AML-193 (cell line): ENCODE measurements at places on chromosomes 5 and 9.

DNA sequence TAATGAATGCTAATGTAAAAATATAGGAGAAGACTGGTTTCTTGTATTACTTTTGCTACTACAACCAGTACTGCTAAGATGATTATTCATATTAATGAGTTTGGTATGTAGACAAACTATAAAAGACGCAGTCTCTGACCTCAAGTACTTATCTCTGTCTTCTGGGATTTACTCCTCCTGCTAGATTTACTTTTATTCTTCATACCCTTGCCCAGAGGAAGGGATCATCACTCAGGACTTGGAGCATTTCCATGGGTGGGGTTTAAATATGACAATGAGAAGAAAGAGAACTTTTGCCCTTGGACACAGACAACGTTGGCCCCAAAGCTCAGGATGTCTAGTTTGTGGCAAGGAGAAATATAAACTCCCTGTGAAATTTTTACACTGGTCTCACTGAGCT, 126.1 kb downstream of the BNC2 start:
- no peak for DNase-seq

DNA sequence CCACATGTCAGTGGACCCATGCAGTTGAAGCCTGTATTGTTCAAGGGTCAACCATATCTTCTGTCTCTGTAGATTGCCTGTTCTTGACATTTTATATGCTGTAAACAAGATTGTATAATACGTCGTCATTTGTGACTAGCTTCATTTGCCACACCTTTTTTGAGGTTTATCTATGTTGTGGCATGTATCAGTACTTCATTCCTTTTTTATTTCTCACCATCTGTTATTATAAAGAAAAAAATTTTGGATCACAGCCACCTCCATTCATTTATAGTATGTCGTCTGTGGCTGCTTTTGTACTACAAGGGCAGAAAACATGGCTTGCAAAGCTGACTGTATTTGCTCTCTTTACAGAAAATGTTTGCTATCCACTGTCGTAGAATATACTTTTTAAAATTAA, 72.4 kb downstream of the TEK start:
- no peak for DNase-seq

- no peak for DNase-seq
Observed at GRCh38 chr5:90503596-90503995, 25.8 kb downstream of the LYSMD3 start.

DNA sequence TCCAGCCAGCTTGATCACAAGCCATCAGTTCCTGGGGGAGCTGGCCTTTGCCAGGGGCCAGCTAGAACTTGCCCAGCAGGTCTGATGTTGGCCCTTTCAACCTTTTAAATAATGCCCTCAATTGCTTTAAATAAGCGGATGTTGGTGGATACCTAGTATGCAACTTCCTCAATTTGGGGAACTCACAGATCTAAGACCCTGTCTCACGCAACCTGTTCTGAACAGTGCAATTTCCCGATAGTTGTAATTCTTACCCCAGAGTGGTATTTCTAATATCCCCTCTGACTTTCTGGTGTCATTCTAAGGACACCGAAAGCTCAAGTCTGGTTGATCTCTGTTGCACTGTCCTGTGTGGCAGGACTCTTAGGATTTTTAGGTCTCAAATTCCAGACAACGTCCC, 23.1 kb downstream of the GALNT12 start:
- no peak for DNase-seq

DNA sequence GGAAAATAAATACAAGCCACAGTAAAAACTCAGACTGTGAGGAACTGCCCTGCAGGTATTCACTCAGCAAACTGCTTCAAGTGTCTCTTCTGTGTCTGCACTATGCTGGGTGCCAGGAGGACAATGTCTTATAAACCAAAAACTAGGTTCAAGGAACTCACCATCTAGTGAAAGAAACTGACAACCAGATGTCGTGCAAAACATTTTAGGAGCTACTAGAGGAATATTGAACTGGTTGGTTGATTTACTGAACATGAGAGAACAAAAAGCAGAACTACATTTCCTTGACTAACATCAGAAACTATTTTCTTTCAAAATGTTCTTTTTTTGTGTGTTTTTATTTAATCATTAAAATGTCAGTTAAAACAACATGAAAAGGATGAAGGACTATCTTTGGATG, 35.2 kb downstream of the ZNF366 start:
- no peak for DNase-seq

DNA sequence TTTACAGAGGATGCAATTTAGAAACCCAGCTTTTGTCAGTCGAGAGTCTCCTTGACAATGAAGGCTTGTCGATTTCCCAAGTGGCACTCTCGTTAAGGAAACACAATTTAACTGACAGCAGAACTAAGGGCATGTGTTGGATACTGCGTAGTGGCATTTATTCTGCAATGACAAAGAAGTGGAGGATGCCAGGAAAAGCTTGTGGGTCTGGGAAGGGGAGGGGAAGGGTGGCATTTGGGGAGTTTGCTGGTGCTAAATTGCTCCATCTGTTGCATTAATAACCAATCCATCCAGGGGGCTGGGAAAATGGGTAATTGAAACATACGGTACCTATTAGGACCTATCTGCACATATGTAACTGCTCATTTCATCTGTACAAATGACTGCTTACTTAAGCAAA, 190.6 kb downstream of the NSG2 start:
- no peak for DNase-seq

DNA sequence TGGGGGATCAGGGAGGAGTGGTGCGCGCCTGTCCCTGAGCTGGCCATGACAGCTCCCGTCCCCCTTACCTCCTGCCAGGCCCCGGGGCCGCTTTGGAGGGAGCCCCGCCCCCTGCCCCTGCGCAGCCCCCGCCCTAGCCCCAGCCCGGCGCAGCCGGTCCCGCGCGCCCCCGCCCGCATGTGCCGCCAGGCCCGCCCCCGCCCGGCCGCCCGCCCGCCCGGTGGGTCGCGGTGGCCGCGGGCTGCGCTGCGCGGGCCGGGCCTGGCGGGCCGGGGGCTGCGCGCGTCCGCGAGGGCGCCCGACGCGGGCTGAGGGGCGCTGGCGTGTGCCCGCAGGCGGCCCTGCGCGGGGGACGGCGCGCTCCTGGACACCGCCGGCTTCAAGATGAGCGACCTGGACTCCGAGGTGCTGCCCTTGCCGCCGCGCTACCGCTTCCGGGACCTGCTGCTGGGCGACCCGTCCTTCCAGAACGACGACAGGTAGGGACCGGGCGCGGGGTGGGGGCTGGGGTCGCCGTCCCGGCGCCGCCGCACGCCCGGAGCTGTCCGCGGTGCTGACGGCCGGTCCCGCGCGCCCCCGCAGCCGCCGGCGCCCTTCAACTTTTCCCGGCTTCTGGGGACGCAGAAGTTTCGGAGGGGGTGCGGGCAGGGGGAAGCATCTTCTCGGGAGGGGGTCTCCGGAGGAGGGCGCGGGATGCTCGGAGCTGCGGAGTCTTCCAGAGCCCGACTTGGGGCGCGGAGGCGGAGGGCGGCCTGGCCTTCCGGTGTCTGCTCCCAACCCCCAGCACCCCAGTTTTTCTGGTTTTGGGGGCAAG, 12.5 kb downstream of the KCNT1 start:
- DNase-seq = no peak

GRCh38 chr5:37792975-37793631, 46.7 kb downstream of the GDNF start:
- DNase-seq = no peak

- peak; percentile 69 for DNase-seq
Observed at GRCh38 chr9:88173378-88173999, 35.2 kb upstream of the SPATA31C2 start.

DNA sequence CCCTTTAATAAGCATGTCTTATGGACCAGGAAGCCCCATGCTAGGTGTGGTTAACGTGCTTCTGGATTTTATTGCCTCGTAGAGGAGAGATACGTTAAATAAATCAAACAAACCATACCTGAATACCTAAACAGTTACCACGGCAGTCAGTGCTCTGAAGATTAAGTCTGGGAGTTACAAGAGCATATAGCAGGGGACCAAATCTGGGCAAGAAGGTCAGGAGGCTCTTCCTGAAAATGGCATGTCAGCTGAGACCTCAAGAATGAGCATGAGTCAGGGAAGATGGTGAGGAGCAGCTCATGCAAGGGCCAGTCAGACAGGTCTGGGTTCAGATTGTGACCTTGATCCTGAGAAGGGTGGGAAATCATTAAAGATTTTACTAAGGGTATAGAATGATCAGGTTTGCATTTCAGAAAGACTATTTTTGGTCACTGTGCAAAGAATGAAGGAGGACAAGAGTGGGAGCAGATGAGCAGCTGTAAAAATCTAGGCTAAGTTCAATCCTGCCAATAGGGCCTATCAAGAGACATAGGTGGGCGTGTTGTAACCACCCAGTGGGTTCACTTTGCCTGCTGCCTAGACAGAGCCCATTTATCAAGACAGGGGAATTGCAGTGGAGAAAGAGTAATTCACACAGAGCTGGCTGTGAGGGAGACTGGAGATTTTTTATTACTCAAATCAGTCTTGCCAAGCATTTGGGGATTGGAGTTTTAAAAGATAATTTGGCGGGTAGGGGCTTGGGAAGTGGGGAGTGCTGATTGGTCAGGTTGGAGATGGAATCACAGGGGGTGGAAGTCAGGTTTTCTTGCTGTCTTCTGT, 4.8 kb upstream of the ZNF366 start:
- DNase-seq = no peak

GRCh38 chr5:170809551-170809950, 26.0 kb downstream of the GABRP start:
- DNase-seq = no peak

- no peak for DNase-seq
Observed at GRCh38 chr9:15239816-15240215, 67.2 kb downstream of the TTC39B start.

DNA sequence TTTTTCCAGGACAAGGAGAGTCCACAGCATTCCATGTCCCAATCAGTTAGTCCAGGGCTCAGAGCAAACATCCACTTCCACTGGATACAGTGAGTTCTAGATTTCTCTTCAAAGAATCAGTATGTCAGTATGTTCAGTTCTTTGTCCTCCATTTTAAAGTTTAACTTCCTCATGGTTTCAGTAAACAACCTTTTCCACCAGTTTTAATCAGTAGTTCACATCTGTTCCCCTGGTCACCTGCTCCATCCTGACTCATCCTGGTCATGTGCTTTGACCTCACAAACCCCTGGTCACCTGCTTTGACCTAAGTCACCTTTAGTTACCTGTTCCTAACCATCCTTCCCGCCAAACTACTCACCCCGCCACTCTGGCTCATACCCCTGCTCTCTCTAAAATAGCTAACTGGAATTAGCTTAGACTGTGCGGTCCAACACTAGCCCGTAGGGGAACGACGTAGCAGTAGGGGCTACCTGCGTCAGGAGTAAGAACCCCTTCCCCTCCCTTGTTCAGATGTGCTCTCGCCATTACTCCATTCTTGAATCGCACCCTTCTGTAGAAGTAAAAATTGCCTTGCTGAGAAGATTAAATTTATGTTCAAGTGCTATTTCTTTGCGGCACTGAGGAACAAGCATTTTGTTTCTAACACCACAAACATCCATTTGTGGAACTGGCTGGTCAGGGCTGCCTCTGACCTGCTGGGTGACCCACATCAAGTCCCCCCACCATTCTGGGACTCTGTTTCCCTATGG, 5.5 kb downstream of the ENG start:
- DNase-seq = no peak

DNA sequence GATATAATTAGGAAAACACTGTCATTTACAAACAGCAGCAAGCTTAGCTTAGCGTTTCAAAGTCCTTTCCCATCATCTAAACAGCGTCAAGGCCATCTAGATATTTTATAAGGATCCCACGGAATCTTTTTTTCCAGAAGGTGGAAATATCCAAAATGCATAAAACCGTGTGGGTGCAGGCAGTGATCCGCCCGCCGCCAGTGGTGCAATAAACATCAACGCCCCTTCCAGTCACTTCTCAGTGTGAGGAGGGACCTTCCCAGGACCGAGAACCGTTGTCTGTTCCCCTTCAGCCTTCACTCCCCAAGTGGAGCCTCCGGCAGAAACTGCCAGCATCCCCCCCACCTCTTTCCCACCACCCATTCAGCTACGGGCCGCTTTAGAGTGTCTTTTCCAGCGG, 22.9 kb downstream of the OLFM1 start:
- DNase-seq = no peak

DNA sequence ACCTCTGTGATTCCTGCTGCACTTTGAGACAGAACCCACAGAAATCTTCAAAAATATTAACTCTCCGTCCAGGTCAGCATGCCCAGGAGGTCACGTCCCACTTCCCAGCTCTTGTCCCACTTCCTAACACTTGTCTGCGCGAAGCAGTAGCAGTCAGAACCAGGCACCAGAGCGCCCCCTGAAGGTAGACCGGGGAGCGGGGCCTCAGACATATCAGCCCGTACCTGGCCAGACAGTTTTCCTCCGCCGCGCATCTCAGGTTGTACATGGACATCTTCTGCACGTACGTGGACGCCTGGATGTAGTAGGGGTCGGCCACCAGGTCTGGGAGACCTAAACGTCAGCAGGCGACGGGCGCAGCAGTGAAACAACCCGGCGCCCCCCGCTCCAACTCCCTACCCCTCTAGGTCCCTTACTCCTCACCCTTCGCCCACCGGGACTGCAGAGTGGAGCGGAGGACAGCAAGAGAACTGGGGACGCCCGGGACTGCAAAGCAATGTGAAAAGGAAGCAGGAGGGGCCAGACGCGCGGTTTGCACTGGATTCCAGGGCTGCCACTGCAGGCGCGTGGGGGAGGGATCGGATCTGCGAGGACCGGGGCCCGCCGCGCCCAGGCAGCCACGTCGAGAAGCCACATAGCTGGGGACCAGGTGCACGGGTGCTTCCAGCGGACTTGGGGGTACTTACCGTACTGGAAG, 1.2 kb downstream of the LOX start:
- no peak for DNase-seq

GRCh38 chr9:91117959-91118703, 243.6 kb downstream of the AUH start:
- DNase-seq = no peak

- no peak for DNase-seq
Observed at GRCh38 chr5:132095077-132095410, 21.5 kb downstream of the CSF2 start.

GRCh38 chr5:35242702-35243258, 12.5 kb upstream of the PRLR start:
- DNase-seq = no peak

DNA sequence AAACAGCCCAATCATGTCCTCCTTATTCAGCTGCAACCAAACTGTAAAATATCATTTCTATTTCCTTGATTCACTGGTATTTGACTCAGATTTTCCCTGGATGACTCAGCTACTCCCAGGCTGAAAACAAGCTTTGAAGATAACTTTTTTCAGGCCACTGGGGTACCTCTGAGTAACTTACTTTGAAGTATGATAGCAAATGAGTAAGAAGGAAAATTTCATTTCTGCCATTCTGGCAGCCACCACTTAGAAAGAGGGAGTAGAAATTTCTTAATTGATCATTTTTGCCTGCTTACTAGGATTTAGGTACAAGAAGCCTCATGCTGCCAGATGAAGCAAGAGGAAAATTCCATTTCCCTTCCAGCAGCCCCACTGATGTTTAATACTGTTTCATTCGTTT, 247.4 kb downstream of the PRELID2 start:
- no peak for DNase-seq

DNA sequence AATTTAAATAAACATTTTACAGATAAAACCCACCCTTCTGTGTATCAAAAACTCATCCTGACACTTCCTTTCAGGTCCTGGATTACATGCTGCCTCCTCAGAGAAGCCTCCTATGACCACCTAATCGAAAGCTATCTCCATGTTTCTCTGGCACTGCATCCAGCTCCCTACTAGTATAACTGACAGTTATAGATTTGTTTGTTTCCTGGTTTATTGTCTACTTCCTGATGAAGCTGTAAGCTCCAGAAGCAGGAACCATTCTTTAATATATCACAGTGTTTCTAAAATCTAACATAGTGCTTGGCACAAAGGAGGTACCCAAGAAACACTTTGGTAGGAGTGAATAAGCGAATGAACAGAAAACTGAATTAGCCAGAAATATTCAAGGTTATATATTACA, 270.4 kb downstream of the EFNA5 start:
- DNase-seq = no peak

- no peak for DNase-seq
Observed at GRCh38 chr5:14730881-14731280, 66.4 kb downstream of the OTULIN start.
